ENCODE measurements at places on chromosomes 1 and 21.

DNA sequence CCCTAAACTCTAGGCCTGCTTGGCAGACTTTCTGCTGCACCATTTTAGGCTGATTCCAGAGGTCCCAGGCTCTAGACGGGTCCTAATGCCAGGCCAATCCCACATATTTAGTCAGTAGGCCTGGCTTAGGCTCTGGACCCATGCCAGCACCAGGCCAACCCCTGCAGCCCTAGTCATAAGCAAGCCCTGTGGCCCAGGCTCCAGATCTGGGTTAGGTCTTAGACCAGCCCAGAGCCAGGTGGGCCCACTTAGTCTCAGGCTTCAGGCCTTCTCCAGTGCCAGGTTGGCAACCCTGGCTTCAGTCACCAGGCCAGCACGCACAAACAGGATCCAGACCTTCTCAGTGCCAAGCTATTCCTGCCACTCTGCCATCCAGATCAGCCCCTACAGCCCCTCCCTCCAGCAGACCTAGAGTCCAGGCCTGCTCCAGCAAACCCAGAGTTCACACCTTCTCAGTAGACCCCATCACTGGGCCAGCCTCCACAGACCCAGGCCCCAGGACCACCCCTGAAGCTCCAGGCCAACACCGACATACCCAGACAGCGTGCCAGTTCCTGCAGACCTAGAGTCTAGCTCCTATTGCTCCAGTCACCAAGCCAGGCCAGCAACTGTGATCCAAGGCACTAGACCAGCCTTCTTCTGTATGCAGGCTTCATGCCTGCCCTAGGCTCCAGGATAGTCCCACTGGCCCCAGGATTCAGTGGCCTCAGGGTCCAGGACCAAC is 467.6 kb downstream of the RWDD3 start:
- DNase-seq: no peak

GRCh38 chr1:102191723-102192122 is 195.0 kb upstream of the OLFM3 start:
- DNase-seq: peak; percentile 72

DNA sequence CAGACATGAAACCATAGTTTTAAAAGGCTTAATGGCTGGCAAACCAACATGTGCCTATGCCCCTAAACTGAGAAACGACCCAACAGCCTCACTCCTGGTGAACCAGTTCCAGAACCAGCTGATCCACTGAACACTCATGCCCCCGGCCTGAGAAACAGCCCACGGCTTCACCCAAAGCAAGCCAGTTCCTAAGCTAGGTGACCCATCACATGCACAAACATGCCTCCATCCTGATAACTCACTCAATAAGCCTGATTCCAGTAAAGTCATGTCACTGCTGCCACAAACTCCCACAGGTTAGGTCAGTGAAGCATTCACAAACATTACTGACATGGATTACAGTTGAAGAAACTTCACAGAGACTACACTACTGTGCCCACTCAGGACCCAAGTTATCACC is 161.6 kb downstream of the USH2A start:
- DNase-seq: no peak

DNA sequence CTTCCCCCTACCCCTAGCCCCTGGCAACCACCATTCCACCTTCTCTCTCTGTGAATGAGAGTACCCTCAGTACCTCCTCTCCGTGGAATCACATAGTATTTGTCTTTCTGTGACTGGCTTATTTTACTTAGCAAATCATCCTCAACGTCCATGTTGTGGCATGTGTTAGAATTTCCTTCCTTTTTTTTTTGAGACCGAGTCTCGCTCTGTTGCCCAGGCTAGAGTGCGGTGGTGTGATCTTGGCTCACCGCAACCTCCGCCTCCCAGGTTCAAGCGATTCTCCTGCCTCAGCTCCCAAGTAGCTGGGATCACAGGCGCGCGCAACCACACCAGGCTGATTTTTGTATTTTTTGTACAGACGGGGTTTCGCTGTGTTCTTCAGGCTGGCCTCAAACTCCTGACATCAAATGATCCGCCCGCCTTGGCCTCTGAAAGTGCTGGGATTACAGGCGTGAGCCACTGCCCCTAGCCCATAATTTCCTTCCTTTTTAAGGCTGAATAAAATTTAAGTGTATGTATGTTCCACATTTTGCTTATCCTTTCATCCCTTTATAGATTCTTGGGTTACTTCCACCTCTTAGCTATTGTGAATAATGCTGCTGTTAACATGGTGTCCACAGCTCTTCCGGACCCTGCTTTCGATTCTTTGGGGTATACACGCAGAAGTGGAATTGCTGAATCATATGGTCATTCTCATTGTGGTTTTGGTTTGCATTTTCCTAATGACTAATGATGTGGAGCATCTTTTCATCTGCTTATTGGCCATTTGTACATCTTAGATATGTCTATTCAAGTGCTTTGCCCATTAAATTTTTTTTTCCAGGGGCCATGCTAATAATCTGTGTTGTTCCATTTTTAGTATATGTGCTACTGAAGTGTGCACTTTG is 32.3 kb downstream of the ERRFI1 start:
- no peak for DNase-seq

GRCh38 chr1:156893048-156893953 is at the start of gene PEAR1:
TSS of gene PEAR1 (plus strand) at chr1:156893718. CDS start at chr1:156903927, 10,209 bp downstream.
- DNase-seq: peak; percentile 87

DNA sequence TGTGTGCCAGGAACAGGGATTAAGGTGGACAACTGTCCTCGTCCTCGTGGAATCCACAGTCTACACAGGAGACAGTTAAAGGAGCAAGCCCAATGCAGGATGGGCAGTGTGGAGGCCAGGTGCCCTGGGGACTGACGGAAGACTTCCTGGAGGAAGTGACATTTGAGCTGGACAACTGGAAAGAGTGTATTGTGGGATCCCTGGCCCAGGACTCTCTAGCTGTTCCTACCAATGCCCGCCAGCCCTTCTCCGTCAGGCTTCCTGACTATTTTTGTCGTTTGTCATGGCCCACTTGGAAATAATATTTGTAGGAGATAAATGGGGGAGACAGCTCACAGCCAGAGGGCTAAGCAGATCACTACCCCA is 235.3 kb downstream of the TOMM20 start:
- no peak for DNase-seq

DNA sequence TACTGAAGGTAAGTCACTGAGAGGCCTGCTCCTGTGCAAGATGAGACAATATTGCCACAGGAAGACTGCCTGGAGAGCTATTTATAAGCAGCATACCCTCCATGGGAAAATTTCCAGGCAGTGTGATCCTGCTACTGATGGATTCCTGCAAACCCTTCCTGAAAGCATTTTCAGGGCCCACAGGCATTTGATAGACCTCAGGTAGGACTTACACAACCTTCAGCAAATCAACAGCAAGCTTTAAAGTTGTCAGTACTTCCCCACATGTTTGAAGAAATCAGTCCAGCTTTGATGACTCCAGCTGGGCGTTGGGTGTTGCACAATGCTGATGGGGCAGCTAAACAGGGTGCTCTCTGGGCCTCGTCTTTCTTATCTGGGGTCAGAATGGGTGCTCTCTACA is 108.8 kb downstream of the PLXNA2 start:
- DNase-seq: no peak

DNA sequence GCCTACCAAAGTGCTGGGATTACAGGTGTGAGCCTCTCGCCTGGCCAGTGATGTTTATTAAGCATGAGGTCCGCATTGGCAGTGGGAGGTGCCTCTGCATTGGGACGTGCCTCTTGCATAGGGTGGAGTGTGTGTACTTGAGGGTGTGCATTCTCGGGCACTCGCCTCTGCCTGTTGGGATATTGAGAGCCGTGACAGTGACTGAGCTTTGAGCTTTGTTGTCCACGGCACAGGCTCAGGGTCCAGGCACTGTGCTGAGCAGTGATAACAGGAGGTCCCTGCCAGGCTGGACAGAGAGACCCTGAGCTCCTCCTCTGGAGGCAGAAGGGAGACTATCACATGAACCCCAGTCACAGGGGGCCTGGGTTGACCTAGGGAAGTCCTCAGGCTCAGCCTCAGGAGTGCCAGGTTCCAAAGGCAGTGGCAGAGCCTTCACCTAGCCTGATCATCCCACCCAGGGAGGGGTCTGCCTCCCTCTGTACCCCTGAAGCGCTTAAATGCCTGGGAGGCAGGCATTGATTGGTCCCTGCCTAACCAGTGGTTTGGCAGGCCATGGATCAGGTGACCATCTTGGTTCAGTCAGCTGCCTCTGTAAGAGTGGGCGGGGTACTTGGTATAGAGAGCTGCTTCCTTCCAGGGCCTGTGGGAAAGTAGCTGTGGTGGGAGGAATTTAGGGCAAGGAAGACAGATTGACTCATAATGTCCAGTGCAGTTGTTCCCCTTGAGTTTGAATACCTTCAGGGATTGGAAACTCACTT is 213.8 kb upstream of the TMEM51 start:
- DNase-seq: no peak

DNA sequence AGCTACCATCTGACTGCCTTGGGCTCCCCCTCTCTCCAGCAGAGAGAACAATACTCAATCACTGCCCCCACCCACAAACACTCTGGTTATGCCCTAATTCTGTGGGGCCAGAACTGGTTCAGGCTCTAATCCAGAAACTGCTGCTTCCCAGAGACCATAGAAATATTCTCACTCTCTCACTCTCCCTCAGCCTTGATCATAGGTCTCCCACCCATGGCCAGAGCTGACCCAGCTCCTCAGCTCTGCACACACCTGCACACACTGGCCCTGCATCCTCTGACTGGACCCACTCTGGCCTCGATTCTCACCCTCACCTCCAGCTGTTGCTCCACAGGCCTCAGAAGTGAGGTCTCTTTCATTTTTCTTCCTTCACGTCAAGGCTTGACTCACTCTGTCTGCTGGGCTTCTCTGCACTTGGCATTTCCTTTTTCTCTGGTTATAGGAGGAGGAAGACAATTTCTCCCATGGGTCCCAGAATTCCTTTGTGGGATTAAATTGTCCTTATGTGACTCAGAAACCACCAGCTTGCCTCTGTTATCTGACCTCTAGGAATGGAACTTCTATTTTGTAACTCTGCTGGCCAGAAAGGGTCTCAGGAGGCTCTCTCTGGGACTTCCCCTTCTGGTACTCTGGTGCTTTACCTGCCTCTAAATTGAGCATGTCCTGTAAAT is 15.6 kb upstream of the ZMYM6 start:
- DNase-seq: no peak

GRCh38 chr1:29592731-29593130 is 356.4 kb downstream of the PTPRU start:
- no peak for DNase-seq

- DNase-seq: no peak
These were observed 23.9 kb downstream of the CNIH3 start for GRCh38 chr1:224640018-224640417.

DNA sequence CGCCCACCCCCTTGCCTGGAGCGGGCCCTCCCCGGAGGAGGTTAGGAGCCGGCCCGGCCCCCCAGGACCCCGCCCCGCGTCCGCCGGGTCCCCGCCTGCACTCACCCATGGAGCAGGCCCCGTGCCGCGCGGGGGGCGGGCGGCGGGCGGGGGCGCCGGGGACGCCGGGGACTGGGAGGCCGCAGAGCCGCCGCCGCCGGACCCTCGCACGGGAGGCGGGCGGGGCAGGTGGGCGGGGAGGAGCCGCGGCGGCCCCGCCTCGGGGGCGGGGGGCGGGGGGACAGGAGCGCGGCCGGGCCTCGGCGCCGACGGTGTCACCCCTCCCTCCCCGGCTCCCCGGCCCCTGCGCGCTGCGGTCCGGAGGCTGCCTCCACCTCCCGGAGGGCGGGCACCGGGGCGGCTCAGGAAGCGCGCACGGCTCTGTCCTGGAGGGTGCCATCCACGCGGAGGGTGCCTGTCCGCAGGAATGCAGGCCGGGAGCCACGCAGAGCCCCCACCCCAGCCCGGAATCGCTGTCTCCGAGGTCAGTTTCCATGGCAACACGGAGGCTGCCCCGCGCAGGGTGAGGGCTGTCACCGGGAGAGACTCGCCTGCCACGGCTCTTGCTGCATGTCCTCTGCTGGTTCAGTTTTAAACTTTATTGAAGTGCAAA is 5.9 kb upstream of the PLEKHG5 start:
- DNase-seq: peak; percentile 67

DNA sequence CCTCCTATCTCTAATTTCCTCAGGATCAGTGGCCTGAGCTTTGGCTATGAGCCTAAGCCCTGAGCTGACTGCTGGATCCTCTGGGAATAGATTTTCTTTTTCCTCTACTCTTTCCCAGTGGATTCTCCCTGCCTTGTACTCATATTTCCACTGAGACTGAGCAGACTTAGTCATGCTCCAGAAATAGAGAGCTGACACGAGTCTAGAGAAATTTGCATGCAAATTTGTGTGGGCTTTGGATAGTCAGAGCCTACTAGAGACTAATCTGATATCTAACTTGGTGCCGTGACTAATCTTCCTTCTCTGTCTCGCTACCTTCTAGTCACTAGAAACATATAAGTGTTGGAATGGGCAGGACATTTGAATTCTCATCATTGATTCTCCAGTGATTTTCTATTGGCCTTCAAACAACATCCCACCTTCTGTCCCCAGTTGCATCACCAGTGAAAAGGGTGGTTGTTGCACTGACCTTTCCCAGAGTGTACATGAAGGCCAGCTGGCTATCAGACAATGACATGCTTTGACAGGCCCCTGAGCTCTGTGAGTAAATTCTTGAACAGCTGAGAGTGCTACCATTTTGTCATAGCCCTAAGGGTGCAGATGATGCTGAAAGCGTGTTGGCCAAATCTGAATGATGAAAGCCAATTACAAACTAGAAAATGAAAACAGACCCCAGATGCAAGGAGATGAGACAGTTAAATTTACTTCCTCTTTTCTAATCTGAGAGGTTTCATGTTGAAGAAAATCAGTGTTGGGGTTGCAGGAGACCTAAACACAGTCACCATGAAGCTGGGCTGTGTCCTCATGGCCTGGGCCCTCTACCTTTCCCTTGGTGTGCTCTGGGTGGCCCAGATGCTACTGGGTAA is at the start of gene FCRLA:
Gene FCRLA (plus strand): TSS at position 748 of the 866 bp plus-strand sequence. CDS start 36 bp downstream, at position 784.
- DNase-seq: no peak

DNA sequence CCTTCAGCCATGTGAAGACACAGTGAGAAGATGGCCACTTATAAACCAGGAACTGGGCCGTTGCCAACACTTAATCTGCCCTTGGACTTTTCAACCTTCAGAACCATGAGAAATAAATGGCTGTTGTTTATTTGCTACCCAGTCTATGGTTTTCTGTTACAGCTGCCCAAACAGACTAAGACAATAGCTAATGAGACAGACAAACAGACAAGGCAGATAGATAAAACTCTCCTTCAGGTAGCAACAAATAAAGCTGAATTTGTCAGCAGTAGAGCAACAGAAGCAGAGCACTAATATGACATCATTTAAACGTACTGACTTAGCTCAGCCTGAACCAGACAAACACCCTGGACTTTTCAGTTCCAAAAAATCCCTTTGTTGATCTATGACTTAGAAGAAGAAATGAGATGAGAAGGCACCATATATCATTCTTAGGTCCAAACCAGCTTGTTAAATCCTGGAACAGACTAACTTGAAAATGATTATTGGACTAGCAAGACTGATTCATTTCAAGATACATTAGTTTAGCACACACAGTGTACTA is 27.0 kb downstream of the ZZZ3 start:
- DNase-seq: no peak
